Stimulated activated CD4-positive, alpha-beta T cell treated with anti-CD3 and anti-CD28 coated beads, Interleukin-4, amount 100 ng/mL, for 48 hours (primary cell): ENCODE measurements at places on chromosomes 13 and 19.

GRCh38 chr19:17389957-17390664 lies 3.9 kb downstream of the CCDC194 start:
- DNase-seq: no peak

DNA sequence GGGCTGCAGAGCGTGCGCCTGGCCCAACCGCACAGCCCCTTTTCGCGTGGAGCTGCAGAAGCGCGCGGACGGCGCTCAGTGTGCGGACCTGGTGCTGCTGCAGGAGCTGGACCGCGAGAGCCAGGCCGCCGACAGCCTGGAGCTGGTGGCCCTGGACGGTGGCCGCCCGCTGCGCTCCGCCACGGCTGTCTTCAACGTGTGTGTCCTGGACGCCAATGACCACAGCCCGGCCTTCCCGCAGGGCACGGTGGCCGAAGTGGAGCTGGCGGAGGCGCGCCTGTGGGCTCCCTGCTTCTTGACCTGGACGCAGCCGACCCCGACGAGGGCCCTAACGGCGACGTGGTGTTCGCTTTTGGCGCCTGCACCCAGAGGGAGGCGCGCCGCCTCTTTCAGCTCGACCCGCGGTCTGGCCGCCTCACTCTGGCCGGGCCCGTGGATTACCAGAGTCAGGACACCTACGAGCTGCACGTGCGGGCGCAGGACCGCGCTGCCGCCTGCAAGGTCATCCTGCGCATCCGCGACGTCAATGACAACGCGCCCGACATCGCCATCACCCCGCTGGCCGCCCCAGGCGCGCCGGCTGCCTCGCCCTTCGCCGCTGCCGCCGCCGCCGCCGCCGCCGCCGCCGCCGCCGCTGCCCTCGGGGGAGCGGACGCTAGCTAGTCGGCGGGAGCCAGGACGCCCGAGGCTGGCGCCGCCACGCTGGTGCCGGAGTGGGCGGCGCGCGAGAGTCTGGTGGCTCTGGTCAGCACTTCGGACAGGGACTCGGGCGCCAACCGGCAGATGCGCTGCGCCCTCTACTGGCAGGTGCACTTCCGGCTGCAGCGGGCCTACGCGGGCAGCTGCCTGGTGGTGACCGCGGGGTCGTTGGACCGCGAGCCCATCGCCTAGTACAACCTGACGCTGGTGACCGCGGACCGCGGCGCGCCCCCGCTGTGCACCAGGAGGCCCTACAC lies 172.2 kb downstream of the OLFM4 start:
- DNase-seq: peak; percentile 8

- DNase-seq: no peak
Measured at GRCh38 chr19:40228346-40228745, 1.9 kb upstream of the CCNP start.

DNA sequence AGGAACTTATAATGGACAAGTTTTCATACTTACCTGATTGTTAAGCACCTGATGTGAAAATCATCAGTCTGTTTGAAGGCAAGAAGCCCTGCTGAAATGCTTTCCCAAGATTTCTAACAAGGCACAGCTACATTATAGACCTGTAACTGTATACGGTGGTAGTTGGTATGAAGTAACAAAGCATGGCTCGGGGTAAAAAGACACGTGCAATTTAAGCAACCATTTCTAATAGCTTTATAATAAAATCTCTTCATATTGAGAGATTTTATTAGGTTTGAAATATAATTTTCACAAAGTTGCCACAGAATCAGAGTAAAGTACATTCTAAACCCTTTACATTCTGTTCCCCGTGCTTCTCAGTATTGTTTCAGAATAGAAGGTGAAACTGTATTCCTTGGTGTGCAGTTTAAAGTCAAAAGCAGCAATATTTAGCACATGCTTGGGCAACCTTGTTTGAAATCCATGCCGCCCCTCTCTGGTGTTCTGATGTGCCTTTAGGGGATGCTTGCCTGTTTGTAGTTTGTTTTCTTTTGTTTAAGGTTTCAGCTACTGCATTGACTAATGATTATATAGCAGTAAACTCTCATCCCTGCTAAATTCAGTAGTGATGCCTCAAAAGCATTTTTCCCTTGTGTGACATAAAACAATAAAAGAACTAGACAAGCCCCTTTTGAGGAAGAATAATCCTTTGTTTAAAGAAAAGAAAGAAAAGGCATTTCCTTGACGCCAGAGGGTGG lies 125.2 kb upstream of the OBI1 start:
- DNase-seq: no peak

GRCh38 chr19:17590866-17591265 lies 35.4 kb downstream of the COLGALT1 start:
- no peak for DNase-seq

- DNase-seq: no peak
Measured at GRCh38 chr13:80054806-80055205, 286.1 kb downstream of the SPRY2 start.

DNA sequence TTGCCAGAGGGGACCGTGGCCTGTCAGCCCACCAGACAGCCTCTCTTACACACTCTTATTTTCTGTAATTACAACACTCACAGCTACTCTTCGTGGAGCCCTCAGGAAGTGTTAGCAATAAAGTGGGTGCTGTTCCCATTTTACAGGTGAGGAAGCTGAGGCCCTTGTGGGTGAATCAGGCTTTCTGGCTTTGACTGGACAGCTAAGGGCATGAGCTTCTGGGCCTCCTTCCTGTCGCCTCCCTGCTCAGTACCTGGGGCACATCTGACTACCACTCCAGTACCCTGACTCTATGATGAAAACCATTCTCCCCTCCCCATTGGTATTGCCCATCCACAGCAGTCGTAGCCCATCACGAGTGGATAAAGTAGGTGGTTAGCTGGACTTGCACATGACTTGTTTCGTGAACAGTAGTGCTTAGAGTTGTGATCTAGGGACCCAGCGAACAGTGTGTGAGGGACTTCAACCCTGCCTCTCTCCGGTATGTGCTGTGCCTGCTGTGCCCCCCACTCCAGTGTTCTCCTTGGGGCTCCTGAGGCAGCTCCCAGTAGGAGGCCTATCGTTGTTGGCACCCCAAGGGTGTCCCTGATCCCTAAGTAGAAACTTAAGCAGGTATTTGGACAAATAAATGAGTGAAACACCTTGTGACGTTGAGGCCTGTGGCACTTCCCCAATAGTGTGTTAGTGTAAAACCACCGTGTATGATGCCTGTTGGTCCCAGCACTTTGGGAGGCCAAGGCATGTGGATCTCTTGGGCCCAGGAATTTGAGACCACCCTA lies 38.6 kb downstream of the GATAD2A start:
- no peak for DNase-seq

GRCh38 chr19:46478356-46478986 lies 7.1 kb upstream of the PNMA8A start:
- no peak for DNase-seq

DNA sequence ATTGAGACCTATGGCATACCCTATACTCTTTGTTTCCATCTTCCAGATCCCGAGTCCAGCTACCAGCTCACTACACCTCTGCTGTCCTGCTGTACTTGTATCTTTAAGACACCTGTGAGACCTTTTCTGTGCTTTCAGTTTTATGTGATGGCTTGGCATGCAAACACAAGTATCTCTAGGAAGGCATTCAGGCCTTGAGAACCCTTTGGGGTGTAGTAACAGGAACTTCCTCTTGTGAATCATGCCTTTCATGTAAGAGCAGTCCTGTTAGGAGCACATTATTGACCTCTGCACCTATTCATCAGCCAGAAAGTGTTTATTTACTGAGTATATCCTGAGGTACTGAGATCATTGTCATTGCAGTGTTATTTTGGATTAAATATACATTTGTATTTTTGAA lies 87.0 kb upstream of the HTR2A start:
- DNase-seq: no peak

DNA sequence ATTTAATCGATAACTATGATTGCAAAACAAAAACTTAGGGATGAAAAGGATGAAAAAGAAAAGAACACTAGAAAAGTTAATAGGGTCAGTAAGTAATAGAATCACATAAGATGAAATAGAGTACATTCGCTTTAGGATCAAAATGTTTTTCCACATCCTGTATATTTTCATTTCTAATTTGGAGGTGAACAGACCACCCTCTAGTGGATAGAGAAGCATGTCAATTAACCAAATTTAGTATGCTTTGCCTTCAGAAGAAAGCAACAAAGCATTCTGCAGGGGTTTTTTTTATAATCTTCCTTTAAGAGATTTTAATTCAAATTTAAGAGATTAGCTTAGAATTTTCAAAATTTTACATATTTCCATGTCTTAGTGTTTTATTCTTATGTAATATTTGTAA lies 611.0 kb upstream of the SGCG start:
- DNase-seq: no peak

DNA sequence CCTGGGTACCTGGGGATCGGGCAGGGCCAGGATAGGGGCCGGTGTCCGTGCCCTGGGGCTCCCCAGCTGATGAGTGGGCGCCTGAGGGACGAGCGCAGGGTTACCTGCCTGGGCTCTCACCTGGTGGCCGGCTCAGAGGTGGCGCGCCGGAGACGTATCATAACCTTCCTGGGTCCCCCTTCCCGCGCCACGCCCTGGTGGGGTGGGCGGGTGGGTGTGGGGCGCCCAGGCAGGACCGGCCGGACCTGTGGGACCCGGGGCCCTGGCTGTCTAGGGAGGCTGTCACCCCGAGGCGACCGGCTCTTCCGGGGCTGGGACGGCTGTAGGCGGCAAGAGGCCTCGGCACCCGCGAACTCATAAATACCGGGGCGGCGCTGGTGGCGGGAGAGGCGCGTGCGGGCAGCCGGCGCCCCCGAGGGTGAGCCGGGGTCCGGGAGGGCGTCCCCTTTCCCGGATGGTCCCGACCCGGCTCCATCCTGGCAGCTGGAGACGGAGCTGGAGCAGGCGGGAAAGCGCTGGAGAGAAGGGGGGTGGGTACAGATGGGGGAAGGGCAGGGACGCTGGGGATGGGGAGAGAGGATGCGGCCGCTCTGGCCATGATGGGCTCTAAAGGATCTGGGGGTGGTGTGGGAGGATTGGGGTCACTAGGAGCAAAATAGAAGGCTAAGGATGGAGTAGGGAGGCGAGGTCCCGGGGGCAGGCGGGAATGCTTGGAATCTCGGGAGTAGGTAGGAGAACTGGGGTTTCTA lies at the start of gene ACP7:
TSS of gene ACP7 (plus strand) at position 386 of the 749 bp plus-strand sequence. CDS start 902 bp downstream, outside the sequence.
- no peak for DNase-seq

- DNase-seq: no peak
Measured at GRCh38 chr13:108594153-108594552, 35.3 kb upstream of the MYO16 start.

DNA sequence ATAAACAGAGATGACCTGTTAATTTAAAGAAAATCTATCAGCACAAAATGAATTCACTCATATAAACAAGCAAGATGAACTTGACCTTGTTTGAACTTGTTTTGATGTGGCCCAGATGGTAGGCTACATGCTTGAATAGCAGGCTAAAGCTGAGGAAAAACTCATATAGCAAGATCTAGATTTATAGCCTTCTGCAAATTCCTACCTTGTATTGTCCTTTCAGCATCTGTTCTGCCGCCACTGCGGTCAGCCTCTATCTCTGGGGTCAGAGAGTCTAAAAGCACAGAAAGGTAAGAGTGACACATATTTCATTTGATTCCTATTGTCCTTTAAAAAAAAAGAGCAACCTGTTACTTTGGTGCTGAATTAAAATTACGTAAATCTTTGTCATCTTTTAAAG lies 392.1 kb downstream of the DACH1 start:
- no peak for DNase-seq

GRCh38 chr13:36353001-36353400 lies 6.8 kb upstream of the SPART start:
- no peak for DNase-seq

GRCh38 chr19:47414469-47414868 lies 4.9 kb downstream of the MEIS3 start:
- DNase-seq: no peak

DNA sequence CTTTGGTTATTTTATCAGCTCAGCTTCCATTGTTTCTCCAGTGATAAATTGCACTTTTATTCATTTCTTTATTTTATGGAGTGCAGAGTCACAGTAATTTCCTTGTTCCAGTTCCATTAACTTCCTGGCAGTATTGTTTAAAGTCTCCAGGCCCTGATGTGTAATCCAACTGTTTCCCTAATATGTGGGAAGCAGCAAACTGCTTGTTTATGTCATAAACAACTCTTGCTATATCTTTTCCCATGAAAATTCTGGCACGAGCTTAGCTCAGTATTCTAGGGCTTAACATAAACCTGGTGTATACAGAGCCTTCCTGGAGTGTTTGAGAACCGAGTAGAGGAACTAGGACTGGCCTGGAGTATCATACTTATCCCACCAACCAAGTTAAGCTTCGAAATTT lies 83.5 kb upstream of the ARGLU1 start:
- no peak for DNase-seq

DNA sequence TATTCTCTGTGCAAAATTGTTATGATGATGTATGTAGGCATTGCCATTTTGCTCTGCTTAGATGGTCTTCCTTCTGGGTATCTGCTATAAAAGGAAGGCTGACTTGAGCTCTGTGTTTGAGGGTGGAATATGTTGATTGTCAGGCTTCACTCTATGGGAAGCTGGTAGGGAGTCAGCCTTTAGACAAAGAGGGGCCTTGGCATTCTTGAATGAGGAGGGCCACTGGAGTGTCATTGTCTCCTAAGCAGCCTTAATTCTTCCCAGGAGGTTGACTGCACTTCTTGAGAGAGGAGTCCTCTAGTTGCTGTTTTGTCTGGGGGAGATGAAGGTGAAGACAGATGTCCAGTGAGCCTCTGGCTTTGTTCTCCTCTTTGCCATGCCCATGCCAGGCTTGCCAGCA lies 266.8 kb downstream of the KCNRG start:
- no peak for DNase-seq

- DNase-seq: no peak
Measured at GRCh38 chr13:34265046-34265679, 447.2 kb downstream of the RFC3 start.

DNA sequence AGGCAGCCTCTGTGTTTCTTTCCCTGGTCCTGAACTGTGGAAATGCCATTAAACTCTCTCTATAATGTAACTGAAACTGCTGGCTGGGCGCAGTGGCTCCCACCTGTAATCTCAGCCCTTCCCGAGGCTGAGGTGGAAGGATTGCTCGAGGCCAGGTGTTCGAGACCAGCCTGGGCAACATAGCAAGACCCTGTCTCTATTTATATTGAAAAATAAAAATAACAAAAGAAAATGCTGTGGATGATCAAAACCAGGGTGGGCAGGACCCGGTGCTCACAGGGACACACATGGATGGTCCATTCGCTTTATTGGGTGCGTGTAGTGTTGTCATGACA lies 3.5 kb downstream of the MPV17L2 start:
- DNase-seq: no peak

DNA sequence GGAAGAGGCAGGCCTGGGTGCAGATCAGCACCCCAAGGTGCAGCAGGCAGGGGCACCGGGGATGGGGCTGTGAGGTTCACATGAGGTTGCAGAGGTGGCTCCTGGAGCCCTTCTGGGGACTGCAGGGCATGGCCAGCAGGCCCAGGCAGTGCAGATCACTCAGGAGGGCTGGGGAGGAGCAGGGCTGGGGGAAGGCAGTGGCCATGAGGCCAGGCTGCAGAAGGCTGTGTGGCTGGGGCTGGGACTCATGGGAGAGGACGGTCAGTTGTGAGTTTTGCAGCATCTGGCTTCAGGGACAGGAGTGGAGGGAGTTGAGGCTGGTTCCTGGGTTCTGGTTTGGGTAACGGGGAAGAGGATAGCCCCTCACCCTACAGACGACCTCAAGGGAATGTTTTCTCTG lies 7.3 kb downstream of the WDR88 start:
- DNase-seq: no peak

- no peak for DNase-seq
Measured at GRCh38 chr19:2164020-2164998, 576 bp downstream of the DOT1L start.

GRCh38 chr13:47673009-47673850 lies 327.8 kb downstream of the SUCLA2 start:
- no peak for DNase-seq
